ENCODE measurements at places on chromosomes 2 and 18.

- no peak for DNase-seq
Observed at GRCh38 chr2:149087751-149088150, 49.3 kb downstream of the LYPD6B start.

- no peak for DNase-seq
Observed at GRCh38 chr2:3287896-3288295, 89.7 kb downstream of the EIPR1 start.

DNA sequence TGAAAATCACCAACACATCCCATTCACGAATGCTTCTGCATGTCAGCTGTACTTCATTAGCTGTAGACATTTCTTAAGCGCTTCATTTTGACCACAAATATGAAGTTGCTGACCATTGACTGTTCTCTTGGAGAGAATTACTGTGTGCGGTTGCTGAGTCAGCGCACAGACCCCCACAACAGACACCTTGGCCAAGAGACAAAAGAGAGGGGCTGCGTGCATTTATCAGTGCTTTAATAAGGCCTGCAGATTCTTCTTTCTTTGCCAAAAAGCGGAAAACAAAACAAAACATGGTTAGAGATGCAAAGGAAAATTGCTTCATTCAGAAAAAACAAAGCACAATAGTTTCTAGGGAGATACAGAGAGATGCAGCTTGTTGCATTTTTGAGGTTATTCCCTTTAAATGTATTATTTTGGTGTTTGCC is 174.7 kb downstream of the ACKR3 start:
- DNase-seq: no peak

DNA sequence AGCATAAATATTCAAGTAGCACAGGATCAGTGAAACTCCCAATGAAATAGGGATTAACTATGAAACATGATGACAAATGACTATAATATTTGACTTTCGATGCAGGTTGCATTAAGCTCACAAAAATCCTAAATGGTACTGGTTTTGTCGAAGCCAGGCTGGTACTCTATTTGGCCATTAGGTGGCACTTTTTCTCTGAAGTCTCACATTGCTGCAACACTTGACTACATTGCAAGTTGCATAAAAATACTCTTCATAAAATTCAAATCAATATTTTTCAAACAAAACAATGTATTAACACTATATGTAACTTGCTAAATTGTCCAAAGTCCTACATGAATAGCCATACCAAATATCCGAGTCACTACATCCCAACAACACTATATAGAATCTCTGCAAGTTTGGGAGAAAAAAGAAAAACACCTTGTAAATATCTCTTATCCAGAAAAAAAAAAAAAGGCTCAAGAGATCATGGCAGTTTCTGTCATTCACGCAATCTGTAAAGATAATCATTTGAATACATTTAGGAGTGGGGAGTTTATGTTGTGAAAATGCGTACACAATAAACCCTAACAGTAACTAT is 9.5 kb downstream of the RTTN start:
- DNase-seq: peak; percentile 4

- DNase-seq: no peak
Observed at GRCh38 chr18:47750889-47751423, 179.5 kb downstream of the SMAD2 start.

DNA sequence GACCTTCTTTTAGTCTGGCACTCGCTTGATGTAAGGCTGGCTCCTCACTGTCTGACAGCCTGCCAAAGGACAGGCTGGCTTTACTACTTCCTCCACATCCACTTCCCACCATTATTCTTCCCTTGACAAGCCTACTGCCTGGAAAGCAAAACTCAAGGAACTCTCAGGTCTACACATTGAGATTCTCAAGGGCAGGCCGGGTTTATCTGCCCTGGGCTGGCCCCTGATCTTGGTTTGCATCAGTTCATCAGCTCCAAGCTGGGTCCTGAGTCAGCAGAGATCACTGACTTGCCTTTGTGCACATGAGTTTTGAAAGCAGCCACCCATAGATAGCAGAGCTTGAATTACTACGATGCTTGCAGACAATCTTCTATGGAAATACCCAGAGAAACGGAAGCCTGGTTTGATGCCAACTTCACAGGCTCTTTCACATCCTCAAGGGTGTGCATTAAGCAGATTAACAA is 53.9 kb downstream of the KCTD18 start:
- no peak for DNase-seq

GRCh38 chr2:134137182-134137611 is 116.7 kb upstream of the MGAT5 start:
- no peak for DNase-seq

- no peak for DNase-seq
Observed at GRCh38 chr2:161044921-161045320, 115.3 kb upstream of the TANK start.

- no peak for DNase-seq
Observed at GRCh38 chr2:102473631-102474030, 605 bp downstream of the SLC9A4 start.

DNA sequence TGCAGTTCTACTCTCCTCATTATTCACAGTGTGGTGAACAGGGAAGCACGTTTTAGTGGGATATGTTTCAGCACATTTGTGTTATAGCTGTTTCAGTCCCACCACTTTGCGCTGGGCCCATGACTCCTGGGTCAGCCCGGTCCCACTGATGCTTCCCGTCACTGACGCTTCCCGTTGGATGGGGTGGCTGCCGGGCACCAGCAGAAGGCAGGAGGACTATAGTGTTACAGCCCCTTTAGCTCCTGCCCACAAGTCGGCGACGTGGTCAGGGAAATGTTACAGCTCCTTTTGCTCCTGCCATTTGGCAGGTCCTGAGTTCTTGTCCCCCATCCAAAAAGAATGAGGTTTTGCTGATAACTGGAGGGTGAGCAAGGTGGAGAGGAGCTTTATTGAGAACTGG is 732.2 kb downstream of the NR4A2 start:
- DNase-seq: no peak

DNA sequence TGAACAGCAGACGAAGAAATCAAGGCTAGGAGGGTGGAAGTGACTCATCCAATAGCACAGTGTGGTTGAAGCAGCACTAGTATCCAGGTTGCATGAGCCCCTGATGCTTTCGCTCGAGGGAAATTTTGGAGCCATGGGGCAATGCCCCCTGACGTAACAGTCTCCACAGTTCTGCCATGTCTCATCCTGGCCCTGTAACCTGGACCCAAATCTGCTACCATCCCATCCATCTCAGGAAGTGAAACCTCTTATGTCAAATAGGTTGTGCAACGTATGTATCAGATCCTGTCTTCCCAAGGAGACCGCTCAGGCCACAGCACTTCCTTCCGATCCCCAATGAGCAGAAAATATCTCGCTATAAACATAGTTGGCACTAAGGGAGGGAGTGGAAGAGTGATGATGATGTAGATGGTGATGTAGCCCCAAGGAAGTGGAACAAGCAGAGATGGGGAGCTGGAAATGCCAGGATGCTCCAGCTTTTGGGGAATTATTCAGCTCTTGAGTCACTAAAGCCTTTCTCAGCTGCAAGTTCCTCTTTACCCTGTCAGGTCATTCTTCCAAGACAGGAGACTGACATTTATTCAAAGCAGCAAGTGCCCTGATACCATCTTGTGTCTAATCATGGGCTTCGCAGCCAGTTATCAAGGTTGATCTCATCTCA is 3.0 kb upstream of the IL1B start:
- no peak for DNase-seq

- no peak for DNase-seq
Observed at GRCh38 chr2:3199627-3200345, 177.8 kb downstream of the EIPR1 start.
